ENCODE measurements at places on chromosomes 13 and 19.

DNA sequence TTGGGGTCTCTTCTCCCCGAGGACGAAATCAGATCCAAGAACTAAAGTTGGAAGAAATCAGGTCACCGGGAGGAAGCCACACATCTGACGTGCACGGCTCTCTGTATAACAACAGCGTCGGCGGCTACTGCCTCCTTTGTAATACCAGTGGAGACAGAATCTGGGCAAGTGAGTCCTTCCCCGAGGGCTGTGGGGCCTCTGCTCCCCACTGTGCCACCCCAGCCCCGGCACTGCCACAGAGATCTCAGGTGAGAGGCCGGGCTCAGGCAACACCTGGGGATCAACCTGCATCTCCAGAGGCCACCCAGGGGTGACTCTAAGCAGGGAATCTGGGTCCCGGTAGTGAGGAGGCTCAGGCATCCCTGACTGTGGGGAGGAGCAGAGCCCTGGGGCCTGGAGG is 33.7 kb upstream of the C13orf46 start:
- DNase-seq: no peak
- no peak overlapping the region for H3K4me3 ChIP-seq
- H3K27me3 ChIP-seq: no peaks in the 10 kb centered on the region
- no peak overlapping the region for H3K27ac ChIP-seq

- H3K27ac ChIP-seq: peak overlapping the region; percentile 89
- no peak for DNase-seq
- H3K36me3 ChIP-seq: no peaks in the 10 kb centered on the region
- no peak overlapping the region for H3K4me3 ChIP-seq
- no peaks in the 10 kb centered on the region for H3K27me3 ChIP-seq
Observed at GRCh38 chr19:35458192-35458591, 10.1 kb downstream of the FFAR2 start.

- no peak overlapping the region for H3K4me3 ChIP-seq
- no peak overlapping the region for H3K27ac ChIP-seq
- H3K36me3 ChIP-seq: peaks cover 21% of the 10 kb centered on the region
- DNase-seq: no peak
- H3K27me3 ChIP-seq: no peaks in the 10 kb centered on the region
- H3K4me1 ChIP-seq: peaks cover 23% of the 10 kb centered on the region
Observed at GRCh38 chr19:16378291-16378889, 53.8 kb downstream of the KLF2 start.

DNA sequence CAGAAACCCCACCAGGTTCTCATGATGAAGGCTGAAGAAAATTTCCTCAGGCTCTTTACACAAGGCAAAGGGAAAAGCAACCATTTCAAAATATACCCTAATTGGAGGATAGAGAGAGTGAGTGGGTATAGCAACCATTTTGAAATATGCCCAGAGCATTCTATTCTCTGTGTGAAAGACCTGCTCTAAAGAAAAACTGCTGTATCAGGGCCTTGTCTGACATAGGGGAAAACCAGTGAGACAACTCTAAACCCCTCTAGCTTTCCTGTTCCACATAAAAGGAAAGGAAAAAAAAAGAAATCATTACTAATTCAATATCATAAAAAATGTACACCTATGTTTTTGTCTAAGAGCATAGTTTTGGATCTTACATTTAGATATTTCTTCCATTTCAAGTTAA is 42.3 kb downstream of the TPTE2 start:
- no peaks in the 10 kb centered on the region for H3K36me3 ChIP-seq
- no peaks in the 10 kb centered on the region for H3K4me1 ChIP-seq
- no peaks in the 10 kb centered on the region for H3K27me3 ChIP-seq
- no peak overlapping the region for H3K4me3 ChIP-seq
- no peak overlapping the region for H3K27ac ChIP-seq

GRCh38 chr13:40615619-40616018 is 50.8 kb downstream of the FOXO1 start:
- peaks cover 19% of the 10 kb centered on the region for H3K4me1 ChIP-seq
- DNase-seq: no peak
- no peak overlapping the region for H3K27ac ChIP-seq
- H3K36me3 ChIP-seq: 0 out of 2 replicates have a peak, but pooled peaks cover 2% of the 10 kb centered on the region

GRCh38 chr19:40690050-40690692 is at the start of gene NUMBL:
Gene NUMBL, minus strand, starts transcription at chr19:40690651. Its CDS starts 168 bp downstream, at chr19:40690483.
- DNase-seq: no peak
- H3K4me3 ChIP-seq: peak within 1 kb of the TSS; percentile 92
- peak within 1 kb of the TSS; percentile 72 for H3K27ac ChIP-seq
- H3K36me3 ChIP-seq: no peaks in the 10 kb centered on the region

- peaks cover 3% of the 10 kb centered on the region for H3K4me1 ChIP-seq
- no peak for DNase-seq
- H3K27me3 ChIP-seq: no peaks in the 10 kb centered on the region
- no peak overlapping the region for H3K27ac ChIP-seq
Observed at GRCh38 chr13:49373716-49374115, 70.1 kb downstream of the CAB39L start.

DNA sequence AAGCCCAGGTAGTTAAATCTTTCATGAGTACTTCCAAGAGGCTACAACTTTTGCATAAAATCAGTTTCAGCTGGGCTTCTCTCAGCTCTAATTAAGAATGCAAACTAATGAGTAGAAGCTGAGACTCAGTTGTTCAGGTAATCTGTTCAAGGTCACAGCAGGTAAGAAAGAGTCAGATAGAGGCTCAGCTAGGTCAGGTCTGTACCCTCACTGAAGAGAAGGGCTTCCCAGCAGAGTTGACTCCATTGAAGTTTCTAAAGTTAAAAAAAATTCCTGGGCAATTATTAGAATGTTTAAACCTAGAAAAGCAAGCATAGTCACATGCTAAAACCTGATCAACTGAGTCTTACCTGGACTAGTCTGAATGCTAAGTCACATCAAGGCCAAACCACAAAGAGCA is 42.1 kb downstream of the ESD start:
- H3K27ac ChIP-seq: no peak overlapping the region
- no peaks in the 10 kb centered on the region for H3K27me3 ChIP-seq
- no peak overlapping the region for H3K4me3 ChIP-seq
- H3K36me3 ChIP-seq: peaks cover 10% of the 10 kb centered on the region
- DNase-seq: no peak

All from GM12878 (cell line).